Suppressor macrophage treated with lipopolysaccharide for 1 hour (primary cell): ENCODE measurements at places on chromosomes 16 and 17.

GRCh38 chr17:45906927-45907622 is 12.7 kb downstream of the MAPT start:
- no peak for DNase-seq

- no peak for DNase-seq
Observed at GRCh38 chr16:49827805-49828438, 28.0 kb downstream of the ZNF423 start.

GRCh38 chr17:78168903-78169793 is 767 bp downstream of the SYNGR2 start:
- DNase-seq: peak; percentile 57

- no peak for DNase-seq
Observed at GRCh38 chr17:49698005-49698404, 9.8 kb downstream of the SLC35B1 start.

DNA sequence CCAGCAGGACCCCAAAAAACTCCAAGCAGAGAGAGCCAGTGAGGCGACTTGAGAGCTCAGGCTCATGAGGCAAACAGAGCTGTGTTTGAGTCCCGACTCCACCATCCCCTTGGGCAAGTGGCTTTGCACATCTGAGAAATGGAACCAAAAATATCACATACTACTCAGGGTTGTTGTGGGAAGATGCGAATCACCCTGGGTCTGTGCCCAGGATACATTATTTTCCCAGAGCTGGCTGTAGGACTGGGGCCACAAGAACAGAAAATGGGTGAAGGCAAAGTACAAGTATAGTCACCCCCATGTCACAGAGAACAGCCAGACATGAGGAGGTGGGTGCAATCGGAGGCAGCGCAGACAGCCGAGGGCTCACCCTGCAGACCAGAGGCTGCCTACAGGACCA is 127.3 kb downstream of the GAS7 start:
- no peak for DNase-seq

- no peak for DNase-seq
Observed at GRCh38 chr17:17050346-17051345, 8.4 kb downstream of the MPRIP start.

DNA sequence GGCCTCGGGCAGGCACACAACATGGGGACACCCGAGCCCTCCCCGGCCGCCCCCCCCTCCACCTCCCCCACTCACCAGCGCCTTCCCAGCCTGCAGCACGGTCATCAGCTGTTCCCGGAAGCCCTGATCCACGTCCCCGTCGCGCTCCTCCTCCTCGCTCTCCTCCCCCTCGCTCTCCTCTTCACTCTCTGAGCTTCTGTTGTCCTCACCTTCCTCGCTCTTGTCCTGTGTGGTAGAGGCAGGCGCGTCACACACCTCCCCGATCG is 10.3 kb downstream of the MYBBP1A start:
- DNase-seq: no peak

- no peak for DNase-seq
Observed at GRCh38 chr17:7893187-7893880, 4.7 kb downstream of the CHD3 start.
